ENCODE measurements at places on chromosomes 7 and 10.

- DNase-seq, result no peak
These were observed 42.5 kb downstream of the PPP1R3C start for GRCh38 chr10:91590142-91590903.

- no peak for DNase-seq
These were observed 143.3 kb downstream of the TES start for GRCh38 chr7:116353647-116354046.

- no peak for DNase-seq
These were observed 51.8 kb upstream of the PARD3 start for GRCh38 chr10:34866848-34867247.

DNA sequence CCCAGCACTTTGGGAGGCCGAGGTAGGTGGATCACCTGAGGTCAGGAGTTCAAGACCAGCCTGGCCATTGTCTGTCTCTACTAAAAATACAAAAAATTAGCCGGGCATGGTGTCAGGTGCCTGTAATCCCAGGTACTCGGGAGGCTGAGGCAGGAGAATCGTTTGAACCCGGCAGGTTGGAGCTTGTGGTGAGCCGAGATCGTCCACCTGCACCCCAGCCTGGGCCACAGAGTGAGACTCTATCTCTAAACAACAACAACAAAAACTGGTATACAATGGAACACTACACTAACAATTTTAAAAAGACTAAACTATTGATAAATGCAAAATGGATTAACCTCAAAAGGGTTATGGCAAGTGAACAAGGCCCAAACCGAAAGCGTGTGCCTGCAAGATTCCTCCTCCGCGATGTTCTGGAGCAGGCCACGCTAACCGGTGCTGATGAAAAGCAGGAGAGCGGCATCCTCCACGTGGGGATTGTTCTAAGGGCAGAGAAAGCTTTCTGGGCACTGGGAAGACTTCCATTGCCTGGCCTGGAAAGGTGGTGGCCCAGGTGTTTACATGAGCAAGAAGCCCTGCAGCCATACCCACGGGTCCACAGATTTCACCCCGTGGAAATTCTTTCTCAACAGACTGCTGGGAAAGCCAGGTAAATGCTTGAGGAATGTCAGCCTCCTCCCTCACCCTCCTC lies 53.8 kb downstream of the PDGFA start:
- DNase-seq, result no peak

- no peak for DNase-seq
These were observed 420.4 kb upstream of the ZMIZ1 start for GRCh38 chr10:78648256-78648860.

DNA sequence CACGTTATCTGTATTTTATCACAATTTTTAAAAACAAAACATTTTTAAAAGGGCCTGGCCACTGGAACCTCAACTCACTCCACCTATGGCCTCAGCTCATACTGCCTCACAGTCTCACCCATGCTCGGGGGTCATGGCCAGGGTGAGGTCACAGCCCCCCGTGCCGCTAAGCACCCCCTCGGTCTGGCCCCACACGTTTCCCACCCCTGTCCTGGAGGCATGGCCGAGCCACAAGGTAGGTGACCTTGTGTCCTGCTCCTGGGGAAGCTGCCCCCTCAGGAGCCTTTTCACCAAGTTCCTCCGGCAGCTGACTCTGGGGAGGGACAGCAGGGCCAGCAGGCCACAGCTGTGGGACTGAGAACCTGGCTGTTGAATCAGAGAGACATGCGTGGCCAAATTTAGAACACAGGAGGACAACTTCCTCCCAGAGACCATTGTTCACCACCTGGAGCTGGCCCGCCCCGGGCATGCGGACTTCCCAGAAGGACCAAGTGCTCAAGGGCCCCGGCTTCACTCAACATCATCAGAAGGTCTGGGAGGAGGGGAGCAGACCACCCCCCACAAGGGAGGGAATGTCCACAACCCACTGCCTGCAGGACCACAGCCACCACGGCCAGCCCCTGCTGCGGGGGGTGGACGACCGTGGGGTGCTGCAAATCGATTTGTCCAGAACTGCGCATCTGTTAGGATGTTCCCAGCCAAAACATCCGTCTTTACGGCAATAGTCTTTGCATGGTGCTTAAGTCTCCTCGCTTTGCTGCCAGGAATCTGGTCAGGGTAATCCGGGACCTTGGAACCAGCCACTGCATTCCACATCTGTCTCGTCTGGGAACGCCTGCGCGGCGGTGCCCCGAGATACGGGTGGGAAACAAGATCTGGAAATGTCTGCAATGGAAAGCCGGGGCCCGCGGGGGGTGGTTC lies 48.6 kb upstream of the PDGFA start:
- no peak for DNase-seq

- no peak for DNase-seq
These were observed 2.1 kb downstream of the CLDN15 start for GRCh38 chr7:101235522-101235921.

GRCh38 chr7:135121868-135122267 lies 26.0 kb upstream of the TMEM140 start:
- no peak for DNase-seq

- no peak for DNase-seq
These were observed 100.3 kb upstream of the AGBL3 start for GRCh38 chr7:134885967-134886352.

GRCh38 chr7:101953248-101953819 lies 135.9 kb downstream of the CUX1 start:
- DNase-seq, result no peak
